ENCODE measurements at places on chromosomes 12 and 14.

- no peak for DNase-seq
Measured at GRCh38 chr14:55819610-55820304, 239.8 kb downstream of the KTN1 start.

DNA sequence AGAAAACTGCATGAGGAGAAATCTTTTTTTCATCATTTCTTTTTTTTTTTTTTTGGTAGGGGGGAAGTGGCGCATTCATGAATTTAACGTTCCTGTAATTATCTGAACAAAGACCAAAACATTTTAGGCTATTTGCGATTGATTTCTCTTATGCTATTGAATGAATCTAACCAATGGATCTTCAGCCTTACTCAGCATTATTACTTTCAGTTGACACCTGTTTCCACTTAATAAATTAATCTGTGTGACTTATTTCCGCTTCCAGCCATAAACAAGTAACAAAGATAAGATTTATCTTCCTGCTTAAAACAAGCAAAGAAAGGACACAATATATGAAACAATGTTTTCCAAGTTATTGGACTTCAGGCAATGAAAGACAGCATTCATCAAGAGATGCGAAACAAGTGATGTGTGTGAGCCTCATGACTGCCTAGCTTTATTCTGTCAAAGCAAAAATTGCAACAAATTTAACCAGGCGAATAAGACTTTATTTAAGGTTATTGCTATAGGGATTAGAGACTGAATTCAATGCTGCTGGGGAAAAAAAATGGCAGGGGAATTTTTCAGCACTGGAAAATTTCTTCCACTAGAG lies 1026.9 kb downstream of the LRFN5 start:
- no peak for DNase-seq

DNA sequence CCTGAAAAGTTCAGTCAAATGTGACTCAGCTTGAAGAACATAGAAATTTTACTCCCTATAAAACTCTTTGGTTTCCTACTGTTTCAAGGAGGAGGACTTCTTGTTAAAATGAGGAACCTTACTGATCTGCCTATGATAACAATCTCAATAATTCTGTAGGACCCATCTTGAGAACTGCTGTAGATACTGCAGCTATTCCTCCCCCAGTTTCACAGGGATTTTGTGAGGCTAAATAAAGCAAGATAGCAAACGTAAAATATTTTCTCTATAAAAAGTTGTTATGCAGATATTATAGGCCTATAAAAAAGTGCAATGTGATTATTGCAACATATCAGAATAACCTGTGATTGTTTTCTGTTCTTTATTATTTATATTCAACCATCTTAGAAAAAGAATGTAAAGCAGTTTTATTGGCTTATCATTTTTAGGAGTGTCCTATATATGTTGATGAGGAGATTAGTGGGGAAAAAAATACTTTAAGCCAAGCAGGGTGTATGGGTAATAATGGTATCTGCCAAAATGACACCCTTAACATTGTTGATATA lies 12.1 kb downstream of the CLEC14A start:
- no peak for DNase-seq

DNA sequence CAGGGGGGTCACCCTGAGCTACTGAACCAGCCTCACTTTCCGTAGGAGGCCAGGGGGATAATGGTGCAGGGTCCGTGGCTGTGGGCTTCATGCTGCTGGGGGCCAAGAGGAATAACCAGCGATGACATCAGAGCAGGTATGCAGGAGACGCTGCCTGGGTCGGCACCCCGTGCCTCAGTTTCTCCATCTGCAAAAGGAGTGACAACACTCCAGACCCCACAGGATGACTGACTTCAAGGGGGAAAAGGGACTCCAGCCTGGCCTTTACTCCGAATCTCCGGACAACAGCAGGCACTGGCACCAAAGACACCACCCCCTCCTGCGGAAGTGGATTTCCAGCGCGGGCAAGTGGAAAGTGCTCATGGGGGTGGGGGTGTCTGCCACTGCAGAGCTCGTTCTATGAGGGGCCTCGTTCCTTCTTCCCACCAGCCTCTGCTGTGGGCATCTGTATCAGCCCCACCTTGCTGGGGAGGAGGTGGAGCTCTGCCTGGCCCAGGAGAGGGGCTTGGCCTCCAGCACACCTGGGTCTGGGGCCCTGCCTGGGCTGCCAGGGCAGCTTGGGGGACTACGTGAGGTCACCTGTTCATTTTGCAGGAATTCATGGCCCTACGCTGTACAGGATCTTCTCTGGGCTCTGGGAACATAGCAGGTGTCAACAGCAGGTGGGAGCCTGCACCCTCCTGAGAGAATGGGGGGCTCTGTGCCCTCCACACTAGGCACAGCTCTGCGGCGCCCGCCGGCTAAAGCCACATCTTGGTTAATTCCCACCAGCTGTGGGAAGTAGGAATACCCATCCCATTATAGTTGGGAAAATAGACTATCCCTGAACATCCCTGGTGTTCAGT lies 216.6 kb upstream of the C14orf180 start:
- no peak for DNase-seq

GRCh38 chr14:37145395-37145794 lies 27.0 kb downstream of the SLC25A21 start:
- DNase-seq: no peak

DNA sequence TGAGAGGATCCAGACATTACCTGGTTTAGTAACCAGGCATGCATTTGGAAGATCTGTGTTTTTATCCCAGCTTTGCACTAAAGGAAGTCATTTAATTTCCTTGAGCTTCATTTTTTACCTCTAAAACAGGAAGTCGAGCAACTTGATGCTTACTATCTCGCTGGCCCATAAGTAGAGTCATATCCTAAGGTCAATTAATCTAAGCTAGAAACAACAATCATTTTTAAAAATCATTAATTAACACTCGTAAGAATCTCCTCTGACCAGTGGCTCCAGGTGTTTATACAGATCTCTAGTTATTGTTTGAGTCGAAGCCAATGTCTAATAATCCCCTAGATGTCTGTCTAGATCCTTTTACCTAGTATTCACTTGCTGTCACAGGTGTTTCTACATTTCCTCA lies 355.8 kb upstream of the DCN start:
- no peak for DNase-seq

GRCh38 chr14:58703161-58703506 lies 65.4 kb downstream of the DACT1 start:
- no peak for DNase-seq

GRCh38 chr14:90490720-90491050 lies 93.9 kb downstream of the CALM1 start:
- no peak for DNase-seq

DNA sequence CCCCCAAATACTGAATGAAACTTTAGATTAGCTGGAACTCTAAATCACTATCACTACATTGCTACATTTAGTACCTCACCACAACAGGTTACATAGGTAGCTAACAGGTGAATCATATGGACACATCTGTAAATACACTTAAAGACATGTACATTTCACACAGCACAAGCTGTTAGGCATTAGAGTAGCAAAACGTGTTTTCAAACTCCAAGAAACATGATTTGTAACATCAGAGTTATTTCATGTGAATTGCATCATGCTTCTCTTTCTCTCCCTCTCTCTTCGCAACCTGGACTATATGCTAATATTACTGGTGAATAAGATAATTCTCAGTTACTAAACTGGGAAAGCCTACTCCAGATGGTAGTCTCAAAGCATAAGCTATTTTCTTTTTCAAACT lies 4.3 kb downstream of the SEL1L start:
- no peak for DNase-seq

DNA sequence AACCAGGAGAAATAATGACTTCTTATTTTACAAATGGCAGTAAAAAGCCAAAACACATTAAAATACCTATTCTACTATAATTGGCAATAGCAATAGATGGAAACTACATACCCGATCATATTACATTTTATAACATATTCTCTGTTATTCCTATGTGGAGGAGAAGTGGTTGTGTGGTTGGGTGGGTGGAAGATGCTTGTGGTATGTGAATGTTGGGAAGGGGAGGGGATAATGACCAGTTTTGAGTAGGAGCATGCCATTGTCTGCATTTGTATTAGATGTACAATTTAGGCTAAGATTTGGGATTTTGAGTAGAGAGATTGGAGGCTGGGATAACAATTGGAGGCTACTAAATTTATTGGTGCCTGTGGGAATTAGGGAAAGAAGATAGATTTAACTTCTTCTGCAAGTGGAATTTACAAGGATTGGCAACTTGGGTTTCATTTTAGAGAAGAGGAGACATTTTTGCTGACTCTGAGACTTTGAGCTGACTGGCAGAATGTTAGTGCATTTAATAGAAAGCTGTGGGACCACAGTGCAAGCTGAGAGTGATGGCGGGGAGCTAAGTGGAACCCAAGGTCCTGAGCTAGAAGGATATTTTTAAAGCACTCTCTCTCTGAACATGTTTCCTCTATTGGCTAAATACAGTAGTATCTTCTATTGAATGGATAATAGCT lies 65.2 kb downstream of the SLC16A7 start:
- DNase-seq: no peak

- DNase-seq: no peak
Measured at GRCh38 chr12:52260361-52261207, 13.9 kb upstream of the KRT86 start.

- no peak for DNase-seq
Measured at GRCh38 chr12:59168647-59169046, 248.3 kb upstream of the LRIG3 start.

DNA sequence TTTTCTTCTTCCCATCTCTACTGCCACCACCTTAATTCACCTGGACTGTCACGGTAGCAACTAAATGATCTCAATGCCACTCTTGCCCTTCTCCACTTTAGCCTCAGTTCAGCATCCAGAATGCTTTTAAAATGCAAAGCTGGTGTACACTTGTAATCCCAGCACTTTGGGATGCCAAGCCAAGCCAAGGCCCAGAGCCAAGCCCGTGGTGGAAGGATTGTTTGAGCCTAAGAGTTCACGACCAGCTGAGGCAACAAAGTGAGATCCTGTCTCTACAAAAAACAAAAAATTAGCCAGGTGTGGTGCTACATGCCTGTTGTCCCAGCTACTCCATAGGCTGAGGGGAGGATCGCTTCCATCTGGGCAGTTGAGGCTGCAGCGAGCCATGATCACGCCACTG lies 5.9 kb downstream of the CIPC start:
- DNase-seq: no peak

- no peak for DNase-seq
Measured at GRCh38 chr14:29814156-29815015, 113.3 kb downstream of the PRKD1 start.

DNA sequence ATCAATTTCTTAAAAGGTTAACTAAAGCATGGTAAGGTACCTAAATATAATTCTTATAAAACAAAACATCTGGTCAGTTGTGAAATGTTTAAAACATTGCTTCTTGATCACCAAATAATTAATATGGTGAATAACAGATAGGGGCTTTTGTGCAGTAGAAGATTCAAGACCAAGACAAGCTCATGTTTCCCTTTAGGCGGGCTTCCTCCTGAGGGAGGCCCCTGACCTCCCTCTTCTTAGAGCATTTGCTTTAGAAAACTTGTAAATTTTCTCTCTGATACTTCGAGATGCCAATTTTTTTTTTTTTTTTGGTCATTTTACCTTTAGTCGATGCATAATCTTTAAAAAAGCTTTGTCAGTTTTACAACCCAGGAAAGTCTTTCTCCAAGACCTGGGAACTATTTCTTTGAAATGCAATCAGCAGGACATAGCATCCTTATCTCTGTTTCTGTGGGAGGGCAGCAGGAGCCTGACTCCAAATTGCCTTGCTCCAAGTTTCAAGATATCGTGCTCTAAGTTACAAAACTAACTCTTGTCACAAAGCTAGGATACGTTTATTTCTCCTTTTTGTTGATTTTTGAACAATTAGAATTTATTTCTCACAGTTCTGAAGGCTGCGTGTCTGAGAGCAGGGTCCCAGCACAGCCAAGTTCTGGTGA lies 66.6 kb upstream of the BICD1 start:
- DNase-seq: no peak

GRCh38 chr14:85325134-85326017 lies 204.6 kb upstream of the FLRT2 start:
- no peak for DNase-seq

DNA sequence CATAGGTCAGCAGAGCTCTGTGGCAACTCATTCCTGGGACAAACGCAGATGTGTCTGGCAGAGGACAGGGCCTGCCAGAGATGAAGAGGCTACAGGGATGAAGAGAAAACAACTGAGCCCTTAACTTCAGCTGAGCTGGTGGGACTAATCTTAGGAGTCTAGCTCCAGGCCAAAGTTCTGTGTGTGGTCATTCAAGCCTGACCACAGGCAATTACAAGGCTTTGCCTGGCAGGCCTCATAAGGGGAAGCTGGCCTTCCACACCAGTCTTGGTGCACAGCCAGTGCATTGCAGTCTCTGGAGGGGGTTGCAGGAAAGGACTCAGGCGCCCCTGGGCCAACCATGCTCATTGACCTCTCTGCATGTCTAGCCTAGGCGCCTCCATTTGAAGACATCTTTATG lies 127.6 kb upstream of the DAAM1 start:
- no peak for DNase-seq

DNA sequence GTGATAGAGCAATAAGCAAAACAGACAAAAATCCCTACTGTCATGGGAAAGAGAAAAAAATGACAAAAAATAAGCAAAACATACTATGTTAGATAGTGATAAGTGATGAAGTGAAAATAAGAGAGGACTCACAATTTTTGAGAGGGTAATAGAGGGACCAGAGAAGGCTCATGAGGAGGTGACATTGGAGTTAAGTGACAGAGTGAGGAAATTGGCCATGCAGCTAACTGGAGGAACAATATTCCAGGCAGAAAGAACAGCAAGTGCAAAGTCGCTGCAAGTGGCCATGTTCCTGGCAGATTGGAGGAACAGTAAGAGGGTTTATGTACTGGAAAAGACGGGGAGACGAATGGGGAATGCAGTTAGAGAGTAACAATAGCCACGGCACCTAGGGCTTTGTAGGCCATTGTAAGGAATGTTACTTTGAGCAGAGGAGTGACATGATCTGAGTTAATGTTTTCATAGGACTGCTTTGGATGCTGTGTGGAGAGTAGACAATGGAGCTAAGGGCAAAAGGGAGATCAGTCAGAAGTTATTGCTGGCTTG lies 1.4 kb upstream of the SAV1 start:
- DNase-seq: no peak

DNA sequence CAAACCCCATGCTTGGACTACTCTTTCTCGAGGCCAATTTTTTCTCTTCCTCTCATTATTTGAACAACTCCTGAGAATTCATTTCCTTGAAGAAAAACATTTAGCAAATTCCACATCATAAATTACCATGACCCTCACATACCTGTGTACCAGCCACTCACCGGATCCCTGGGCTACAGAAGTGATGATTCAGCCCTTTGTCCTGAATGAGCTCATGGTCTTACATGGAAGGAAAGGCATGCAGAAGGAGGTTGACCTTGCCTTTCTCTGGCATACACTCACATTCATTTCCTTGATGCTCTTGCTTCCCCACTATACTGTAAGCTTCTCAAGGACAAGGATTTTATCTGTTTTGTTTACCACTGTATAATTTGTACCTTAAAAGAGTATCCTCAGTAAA lies 191.5 kb downstream of the SLC5A8 start:
- no peak for DNase-seq

DNA sequence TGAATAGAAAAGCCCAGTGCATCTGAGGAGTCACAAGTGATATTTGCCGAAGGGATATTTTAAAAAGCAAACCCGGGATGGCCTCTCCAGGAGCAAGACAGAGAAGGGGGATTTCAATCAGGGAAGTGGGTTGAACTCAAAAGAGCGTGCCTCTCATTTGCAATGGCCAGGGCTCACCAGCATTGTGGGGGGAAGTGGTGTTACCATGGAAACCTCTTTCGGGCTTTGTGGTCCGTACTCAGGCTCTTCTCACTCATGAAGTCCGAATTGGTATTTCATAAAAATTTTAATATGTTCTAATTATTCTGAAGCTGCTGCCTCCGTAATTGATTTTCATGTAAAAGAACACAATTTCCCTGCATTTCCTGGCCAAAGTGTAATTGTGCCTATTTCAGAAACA lies 79.8 kb downstream of the SLC15A4 start:
- DNase-seq: no peak

- no peak for DNase-seq
Measured at GRCh38 chr14:99698236-99698635, 14.1 kb downstream of the CYP46A1 start.

All from GM19239 (cell line).